Right ventricle myocardium superior (tissue), 1 donor: ENCODE measurements at places on chromosomes 5 and 9.

DNA sequence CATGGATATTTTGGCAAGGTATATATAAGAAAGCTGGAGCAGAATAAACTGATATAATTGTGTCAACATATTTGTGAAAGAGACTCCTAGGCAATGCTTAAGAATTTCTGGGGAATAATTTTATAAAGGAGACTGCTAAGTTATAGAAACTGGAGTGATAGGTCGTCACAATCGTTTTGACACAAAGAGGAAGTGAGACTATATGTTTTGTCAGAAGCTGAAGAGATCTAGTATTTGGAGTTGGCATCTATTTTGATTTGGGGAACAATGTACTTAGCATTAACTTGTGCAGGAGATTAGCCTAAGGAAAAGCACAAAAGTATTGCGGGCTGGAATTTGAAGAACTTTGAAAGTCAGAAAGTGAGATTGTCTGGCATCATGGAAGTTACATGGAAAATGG, 582.5 kb downstream of the TAF11L14 start:
- DNase-seq: no peak

GRCh38 chr5:61817472-61818326, 485.6 kb downstream of the ZSWIM6 start:
- DNase-seq: peak; percentile 53

DNA sequence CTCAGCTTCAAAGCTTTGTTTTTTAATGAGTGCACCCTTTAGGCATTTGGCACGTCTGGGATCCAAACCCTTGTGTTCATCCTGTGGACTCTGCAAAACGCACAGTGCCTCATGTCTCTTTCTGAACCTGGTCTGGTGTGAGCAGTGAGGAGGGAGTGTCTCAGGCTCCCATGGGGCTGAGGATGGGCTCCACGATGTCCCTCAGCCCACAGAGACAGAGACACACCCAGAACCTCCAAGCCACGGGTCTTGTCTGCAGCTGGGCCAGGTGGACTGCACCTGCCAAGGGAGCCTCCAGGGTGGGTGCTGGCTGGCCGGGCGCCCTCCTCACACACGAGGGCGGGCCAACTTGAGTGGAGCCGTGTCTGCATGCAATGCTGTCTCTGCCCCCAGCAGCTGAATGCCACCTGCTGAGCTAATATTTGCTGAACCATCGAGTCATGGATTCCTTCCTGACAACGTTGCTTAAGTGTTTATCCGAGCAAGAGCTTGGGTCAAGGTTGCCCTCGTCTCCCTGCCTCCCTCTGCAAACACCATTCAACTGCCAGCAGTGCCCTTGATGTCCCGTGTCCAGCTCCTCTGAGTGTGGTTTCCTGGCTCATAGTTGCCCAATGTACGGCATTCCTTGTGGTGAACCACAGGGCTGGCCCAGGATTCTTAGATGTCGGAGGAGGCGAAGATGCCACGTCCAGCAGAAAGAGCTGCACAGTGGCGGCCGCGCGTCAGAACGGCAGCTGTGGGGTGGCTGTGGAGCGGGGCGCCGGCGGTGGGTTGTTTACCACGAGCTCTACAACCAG, 31.4 kb upstream of the LPCAT1 start:
- no peak for DNase-seq

DNA sequence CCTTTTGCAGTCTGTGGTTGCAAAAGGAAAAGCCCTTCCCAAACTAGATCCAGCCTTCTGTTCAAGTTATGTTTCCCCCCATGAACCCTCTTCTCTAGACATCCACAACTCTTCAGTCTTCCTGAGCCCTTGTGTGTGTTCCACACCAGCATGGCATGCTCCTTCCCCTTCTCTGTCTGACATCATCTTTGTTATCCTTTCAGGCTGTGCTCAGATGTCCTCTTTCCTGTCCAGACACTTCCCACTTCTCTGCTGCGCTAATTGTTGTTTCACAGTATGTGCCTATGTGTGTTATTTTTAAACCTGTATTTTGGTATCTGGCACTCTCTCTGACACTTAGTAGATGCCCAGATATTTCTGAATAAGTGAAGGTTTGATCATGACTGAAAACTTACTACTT, 38.2 kb downstream of the FOCAD start:
- no peak for DNase-seq

DNA sequence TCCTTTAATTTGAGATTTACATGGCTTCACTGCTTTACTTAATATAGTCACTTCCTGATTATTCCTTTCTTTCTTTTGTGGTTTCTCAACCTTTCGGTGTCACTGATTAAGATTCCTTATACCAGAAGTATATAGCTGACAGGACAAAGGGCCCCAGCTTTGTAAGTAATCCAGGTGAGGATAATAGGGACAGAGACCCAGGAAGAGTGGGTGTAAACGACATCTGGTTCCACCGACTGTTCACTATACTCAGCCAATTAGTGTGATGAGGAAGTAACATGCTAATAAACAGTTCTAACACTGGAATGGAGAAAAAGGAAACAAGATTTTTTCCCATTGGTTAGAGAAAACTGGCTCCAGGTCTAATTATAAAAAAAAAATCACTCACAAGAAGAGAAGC, 286.3 kb upstream of the EFNA5 start:
- DNase-seq: no peak

DNA sequence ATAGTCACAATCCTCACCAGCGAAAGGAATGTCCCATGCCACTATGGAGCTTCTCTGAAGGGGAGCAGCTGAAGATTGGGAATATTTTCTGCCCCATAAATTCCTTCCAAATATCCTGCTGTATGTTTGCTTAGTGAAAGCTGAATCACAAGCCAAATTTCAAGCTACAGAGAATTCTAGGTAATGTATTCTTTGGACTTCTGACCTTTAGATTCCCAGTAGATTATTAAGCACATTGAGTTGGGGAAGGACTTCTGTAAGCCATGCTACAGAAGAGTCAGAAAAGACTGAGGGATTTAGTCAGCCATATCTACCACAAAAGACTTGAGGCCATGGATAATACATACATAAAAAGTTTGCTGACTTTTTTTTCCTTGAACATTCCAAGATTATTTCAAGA, 1342.0 kb upstream of the NUDT12 start:
- DNase-seq: no peak

DNA sequence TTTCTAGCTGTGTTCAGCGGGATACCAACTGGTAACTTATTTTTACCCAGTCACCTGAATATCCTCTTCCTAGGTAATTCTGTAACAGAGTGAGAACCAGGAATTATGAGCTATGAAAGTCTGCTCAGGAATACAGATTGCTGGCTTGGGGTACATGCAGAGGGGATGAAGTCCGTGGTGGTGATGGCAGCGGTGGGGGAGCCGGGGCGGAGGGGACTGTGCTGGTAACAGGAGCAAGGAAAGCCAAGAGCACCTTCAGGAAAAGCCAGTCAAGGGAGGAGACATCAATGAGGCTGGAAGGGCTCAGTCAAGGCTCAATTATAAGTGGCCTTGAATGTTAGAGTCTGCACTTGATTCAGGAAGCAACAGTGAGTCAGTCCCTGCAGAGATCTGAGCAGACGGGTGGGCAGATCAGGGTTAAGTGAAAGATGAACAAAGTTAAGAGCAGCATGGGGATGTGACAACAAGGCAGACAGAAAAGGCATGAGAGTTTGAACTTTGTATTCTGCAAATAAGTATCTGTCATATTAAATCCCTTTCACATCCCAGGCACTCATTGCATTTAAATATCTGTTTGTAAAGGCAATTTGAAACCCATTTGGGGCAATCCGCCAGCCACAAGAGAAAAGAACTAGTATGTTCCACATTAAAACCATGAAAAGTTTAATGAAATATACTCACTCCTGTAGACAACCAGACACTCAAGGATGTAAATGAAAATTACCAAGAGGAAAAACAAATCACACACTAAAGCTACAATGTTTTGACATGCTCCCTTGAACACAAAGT, 101.2 kb downstream of the TTC39B start:
- DNase-seq: no peak

GRCh38 chr9:96461336-96461735, 11.4 kb downstream of the HABP4 start:
- DNase-seq: no peak

- peak; percentile 39 for DNase-seq
These were observed 7.7 kb downstream of the LPCAT1 start for GRCh38 chr5:1515921-1516571.

DNA sequence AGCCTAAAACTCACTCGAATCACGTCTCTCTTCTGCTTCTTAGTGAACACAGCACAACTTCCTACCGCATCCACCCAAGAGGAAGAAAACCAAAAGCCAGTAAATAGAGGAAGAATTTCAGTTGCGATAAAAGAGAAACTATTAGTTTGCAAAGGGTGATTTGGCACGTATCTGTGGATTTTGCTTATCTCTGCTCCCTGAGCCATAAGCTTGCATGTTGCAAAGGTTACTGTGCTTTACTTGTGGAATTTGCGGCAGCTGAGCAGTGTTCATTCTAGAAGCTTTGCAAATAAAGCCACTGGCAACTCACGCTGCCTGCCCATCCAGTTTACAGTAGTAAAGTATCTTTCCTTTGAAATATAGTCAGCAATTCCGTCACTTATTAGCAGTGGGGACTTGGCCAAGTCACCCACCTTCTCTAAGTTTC, 149.0 kb upstream of the PCA3 start:
- no peak for DNase-seq

- no peak for DNase-seq
These were observed 288.9 kb downstream of the TRPM3 start for GRCh38 chr9:70832492-70832891.

GRCh38 chr5:93436083-93436482, 144.9 kb downstream of the NR2F1-AS1 start:
- no peak for DNase-seq

- DNase-seq: no peak
These were observed 7.9 kb downstream of the SLC2A6 start for GRCh38 chr9:133470988-133471387.

- DNase-seq: peak; percentile 39
These were observed 6.1 kb downstream of the SARDH start for GRCh38 chr9:133731876-133732638.

- DNase-seq: no peak
These were observed 15.7 kb upstream of the STARD4 start for GRCh38 chr5:111528056-111528455.

GRCh38 chr5:10306806-10307205, 896 bp downstream of the CMBL start:
- peak; percentile 18 for DNase-seq

- DNase-seq: no peak
These were observed 211.4 kb upstream of the FTMT start for GRCh38 chr5:121640298-121640697.

- no peak for DNase-seq
These were observed 1264.5 kb upstream of the ACO1 start for GRCh38 chr9:31119890-31120454.

GRCh38 chr9:33868440-33868973, 51.5 kb downstream of the UBE2R2 start:
- DNase-seq: no peak

DNA sequence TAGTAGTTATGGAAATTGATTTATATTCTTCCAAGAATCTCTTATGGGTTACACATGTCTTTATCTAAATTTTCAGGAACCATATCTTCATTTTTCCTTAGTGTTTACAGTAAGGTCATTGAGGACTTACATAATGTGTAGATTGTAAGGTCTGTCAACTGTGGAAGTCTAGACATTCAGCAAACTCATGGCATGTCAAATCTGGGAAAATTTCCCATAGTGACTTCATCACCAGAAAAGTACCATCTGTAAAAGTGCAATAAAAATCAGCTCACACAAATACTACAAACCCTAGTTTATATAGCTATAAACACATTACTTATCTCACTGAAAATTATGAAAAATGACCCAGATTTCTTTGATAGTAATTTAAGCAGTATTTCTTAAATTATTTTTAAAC, 419.4 kb downstream of the MTRR start:
- DNase-seq: no peak

- DNase-seq: no peak
These were observed 85.3 kb downstream of the PAPPA start for GRCh38 chr9:116238776-116239340.
